ENCODE measurements at places on chromosomes 1 and 21. TPM values are rescaled to one million over a fixed set of nuclear protein-coding genes. Genes with fewer than 3 reads are reported as not detected.

MRPS15 gene
- total RNA-seq, result 130 TPM

KCNN3 gene
- total RNA-seq, result 0.34 TPM

DNA sequence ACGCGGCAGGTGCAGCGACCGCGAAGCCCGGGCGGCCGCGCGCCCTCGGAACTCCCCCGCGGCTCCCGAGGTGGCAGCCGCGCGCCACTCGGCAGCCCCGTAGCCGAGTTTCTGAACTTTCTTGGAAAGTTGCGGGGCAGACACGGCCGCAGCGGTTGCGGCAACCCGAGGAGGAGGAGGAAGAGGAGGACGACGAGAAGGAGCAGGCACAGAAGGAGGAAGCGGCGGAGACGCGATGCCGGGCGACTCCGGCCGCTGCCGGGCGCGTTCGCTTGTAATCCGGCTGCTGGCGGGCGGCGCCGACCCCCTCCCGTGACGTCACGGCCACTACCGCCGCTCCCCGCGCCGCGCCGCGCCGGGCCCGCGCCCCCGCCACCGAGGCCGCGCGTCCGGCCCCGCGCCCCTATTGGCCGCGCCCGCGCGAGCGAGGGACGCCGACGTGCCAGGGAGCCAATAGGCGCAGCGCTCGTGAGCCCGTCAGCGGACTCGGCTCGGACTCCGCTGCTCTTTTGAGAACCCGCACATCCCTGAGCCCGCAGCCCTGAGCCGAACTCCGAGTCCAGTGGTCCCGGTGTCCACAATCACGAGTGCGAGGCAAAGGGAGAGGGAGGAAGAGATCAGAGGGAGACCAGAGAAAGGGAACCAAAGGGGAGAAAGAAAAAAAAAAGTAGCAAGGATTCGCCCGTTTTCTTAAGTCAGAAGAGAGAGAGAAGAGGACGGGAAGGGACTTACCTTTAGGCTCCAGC, 736 bp upstream of the BARHL2 start:
- no peak for DNase-seq

- no peak for DNase-seq
Observed at GRCh38 chr1:160258177-160258798, 4.1 kb downstream of the DCAF8 start.

- no peak for DNase-seq
Observed at GRCh38 chr1:210291081-210291764, 37.5 kb upstream of the HHAT start.

DNA sequence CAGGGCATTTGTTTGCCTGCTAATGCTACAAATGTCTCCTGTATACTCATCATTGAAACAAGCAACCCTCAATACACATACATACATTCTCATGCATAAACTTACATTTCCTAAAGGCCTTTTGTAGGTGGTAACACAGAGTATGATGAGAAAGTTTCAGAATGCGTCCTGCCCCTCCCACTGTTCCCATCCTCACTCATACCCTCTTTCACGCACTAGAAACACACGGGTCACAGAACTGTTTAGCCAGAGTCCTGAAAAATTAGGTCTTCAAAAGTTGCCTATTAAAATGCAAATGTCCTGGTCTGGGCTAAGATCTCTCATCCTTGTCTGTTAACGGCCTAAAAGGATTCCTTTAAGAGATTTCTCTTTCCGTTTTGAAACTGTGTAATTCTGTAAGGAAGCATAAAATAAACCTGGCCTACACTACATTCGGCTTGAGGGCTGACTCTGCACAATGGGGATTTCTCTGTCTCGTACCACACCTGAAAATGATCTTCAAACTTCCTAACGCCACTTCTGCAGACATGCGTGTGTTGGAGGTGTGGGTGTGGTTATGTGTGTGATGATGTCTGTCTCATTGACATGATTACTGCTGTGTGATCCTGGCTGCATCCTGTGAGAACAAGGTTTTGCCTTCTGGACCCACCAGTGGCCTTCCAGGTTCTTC, 5.3 kb upstream of the FCER1A start:
- no peak for DNase-seq

DNA sequence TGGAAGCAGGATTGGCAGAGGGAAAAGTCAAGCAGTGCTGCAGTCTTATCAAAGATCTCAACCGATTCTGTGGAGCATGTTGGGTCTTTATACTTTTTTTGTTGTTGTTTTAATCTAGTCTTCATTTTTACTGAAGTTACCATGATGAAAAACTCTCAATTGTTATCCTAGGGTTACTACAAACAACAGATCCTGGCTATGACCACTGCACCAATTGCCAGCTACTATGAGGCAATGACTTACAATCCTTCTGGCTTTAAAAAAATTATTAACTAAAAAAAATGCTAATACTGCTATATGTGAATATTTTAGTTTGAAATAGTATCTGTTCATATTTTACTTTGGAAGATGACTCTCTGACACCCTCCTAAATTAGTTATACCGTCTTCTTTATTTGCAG, 145.9 kb downstream of the CNIH3 start:
- DNase-seq, result no peak
